ENCODE measurements at places on chromosomes 13 and 19.
A peak's percentile ranks its signal among the peaks of the same experiment; 100 is the strongest.

- DNase-seq: no peak
Observed at GRCh38 chr13:22690756-22691155, 490.0 kb upstream of the SGCG start.

DNA sequence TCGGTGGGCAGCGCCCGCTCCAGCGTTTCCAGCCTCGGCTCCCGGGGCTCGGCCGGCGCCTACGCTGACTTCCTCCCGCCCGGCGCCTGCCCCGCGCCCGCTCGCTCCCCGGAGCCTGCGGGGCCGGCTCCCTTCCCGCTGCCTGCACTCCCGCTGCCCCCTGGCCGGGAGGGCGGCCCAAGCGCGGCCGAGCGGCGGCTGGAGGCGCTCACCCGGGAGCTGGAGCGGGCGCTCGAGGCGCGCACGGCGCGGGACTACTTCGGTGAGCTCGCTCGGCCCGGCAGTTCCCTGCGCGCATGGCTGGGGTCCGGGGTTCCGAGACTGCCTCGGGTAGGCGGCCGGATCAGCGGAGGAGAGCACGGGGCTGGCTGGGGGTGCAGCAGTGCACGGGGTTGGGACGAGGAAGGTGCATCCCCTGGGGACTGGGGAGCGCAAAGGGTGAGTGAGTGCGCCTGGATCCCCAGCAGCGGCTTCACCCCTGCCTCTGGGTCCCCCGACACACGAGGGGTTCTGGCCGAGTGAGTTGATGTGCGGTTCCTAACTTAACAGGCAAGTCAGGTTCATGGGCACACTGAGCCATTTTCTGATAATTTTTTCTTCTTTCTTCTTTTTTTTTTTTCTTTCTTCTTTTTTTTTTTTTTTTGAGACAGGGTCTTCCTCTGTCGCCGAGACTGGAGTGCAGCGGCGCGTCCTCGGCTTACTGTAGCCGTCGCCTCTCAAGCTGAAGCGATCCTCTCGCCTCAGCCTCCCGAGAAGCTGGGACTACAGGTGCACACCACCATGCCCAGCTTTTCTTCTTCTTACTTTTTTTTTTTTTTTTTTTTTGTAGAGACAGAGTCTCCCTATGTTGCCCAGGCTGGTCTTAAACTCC is 1.1 kb downstream of the WTIP start:
- DNase-seq: no peak

DNA sequence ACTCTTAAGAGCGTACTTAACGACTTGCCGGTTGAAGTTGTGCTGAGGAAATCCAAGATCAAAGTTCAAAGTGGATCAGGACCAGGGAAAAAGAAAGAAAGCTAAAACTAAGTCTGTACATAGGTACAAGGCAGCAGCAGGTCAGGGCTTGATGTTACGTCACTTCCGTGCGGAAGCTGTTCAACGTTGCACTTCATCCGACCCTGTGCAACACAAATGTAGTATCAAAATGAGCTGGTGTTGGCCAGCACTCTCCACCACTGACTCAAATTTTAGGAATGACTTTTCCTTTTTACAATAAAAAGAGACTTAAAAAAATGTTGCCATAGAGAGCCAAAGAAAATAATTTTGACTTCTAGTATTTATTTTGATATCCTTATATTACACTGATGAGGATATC is 1315.4 kb downstream of the EFNB2 start:
- DNase-seq: no peak

GRCh38 chr13:99757756-99758459 is 213.7 kb downstream of the ZIC5 start:
- DNase-seq: peak; percentile 57

GRCh38 chr13:20064128-20064527 is 96.7 kb downstream of the GJA3 start:
- DNase-seq: no peak

DNA sequence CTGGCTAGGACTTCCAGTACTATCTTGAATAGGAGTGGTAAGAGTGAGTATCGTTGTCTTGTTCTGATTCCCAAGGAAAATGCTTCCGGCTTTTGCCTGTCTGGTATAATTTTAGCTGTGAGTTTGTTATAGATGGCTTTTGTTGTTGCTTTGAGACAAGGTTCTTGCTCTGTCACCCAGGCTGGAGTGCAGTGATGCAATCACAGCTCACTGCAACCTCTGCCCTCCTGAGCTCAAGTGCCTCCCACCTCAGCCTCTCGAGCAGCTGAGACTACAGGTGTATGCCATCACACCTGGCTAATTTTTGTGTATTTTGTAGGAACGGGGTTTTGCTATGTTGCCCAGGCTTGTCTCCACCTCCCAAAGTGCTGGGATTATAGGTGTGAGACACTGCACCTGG is 6.1 kb upstream of the ZNF543 start:
- no peak for DNase-seq

DNA sequence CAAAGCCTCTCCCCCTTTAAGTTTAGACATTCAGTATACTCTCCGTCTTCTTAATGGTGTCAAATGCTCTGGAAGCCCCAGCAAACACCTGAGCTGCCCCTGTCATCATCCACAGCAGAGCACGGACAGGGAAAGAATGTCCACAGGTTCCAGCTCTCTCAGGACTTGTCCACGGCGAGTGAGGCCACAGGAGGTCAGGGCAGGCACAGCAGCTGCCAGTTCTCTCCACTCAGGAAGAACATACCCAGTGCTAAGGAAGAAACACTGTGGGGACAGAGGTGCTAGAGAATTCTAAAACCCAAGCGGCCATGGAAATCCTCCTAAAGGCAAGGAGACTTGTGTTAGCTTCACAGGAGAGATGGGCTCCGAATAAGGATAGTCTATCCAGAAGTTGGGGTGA is 132.0 kb upstream of the SERP2 start:
- DNase-seq: no peak

DNA sequence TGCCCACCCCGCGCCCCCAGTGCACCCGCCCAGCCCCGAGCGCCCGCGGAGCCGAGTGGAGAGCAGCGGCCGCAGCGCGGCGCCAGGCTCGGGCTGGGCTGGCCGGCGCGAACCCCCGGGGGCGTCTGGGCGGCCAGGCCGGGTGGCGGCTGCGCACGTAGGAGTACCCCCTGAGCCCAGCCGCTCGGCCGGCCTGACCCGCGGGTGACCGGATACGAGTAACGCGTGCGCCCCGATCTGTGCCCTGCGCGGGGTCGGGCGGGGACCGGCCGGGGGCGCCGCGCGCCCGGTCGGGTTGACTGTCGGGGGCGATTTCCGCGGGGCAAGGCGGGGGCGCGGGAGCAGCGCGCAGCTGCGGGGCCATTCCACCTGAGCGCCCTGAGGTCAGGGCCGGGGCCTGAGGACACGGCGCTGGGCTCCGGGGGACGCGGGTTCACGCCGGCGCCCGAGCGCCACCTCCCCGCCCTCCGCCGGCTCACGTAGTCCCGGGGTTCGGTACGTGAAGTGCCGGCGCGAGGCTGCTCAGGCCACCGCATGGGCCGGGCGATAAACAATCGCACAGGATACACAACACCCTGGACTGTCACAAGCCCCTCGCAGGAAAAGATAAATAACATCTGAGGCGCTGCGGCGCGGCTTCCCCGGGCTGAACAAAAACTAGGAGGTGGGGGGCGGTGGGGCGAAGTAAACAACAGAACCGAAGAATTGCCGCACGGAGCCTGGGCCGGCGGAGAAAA is 37.6 kb upstream of the FLT1 start:
- DNase-seq: no peak

- DNase-seq: peak; percentile 20
Observed at GRCh38 chr13:22320991-22321390, 650.1 kb downstream of the FGF9 start.

DNA sequence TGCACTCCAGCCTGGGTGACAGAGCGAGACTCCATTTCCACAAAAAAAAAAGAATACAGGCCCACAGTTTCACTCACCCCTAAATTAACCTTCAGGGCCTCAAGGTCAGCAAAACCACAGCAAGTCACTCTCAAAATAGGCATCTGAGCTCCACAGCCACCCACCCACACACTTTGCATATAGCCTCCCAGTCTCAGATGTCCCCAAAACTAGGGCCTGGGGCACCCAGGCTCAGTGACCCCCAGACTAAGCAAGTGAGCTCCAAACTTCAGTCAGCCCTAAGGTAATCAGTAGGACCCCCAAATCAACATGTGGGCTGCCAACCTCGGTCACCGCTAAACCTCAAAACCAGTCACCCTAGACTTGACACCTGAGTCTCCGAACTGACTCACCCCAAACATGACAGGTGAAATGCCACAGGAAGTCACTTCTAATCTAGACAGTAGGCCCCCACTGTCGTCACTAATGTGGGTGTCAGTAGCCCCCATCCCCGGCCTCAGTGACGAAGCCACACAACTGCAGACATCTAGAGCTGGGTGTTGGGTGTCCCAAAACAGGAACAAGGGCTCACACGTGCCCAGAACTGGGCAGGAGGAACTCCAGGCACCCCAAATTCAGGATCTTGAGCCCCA is 13.9 kb downstream of the RABAC1 start:
- DNase-seq: no peak

DNA sequence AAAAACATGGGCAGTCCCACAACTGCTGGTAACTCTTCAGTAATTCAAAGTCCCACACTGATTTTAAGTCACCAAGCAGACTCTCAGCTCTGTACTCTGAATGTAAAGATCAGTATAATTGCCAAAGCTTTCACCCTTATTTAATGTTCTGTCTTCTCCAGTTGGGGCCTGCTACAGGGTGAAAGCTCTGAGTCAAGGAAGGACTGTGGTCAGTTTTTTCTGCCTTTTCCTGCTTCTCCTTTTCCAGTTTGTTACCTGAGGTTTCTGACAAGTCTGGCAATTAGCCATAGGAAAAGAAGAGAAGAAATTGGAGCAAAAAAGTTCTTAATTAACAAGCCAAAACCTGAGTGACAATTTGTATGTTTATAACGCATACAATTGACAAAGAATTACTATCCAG is 279.3 kb downstream of the RBM26 start:
- no peak for DNase-seq

GRCh38 chr13:59356607-59357006 is 807.1 kb downstream of the DIAPH3 start:
- peak; percentile 26 for DNase-seq

GRCh38 chr13:48772908-48773307 is 119.2 kb downstream of the CYSLTR2 start:
- DNase-seq: no peak

- no peak for DNase-seq
Observed at GRCh38 chr13:18960637-18961227, 220.9 kb downstream of the TUBA3C start.

DNA sequence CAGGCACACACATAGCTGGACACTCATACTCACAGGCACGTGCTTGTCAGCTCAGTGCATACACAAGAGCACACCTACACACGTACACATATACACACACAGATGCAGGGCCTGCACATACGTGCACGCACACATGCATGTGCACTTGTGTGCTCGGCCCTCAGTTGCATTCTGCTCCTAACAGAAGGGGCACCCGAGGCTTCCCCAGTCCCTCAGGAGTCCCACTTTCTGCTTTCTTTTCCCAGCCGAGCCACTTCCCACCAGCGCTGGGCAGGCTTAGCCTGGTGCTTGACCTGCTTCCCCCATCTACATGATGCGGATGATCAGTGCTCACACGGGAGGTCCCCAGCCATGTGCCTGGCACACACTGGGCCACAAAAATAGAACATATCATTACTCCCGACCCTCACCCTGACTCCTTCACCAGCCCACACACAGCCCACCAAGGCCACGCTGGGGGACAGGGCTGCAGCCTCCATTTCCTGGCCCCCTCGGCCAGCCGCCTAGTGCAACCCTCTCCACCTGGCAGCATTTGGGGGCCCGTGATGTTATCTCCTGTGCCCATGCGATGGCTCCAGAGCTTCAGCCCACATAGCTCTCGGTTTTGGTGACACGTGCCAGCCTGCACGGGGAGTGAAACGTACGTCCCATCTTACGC is 125.2 kb upstream of the SPACA7 start:
- no peak for DNase-seq

GRCh38 chr19:15538774-15539173 is 30.4 kb downstream of the CYP4F22 start:
- no peak for DNase-seq

- DNase-seq: no peak
Observed at GRCh38 chr13:103356226-103356864, 290.1 kb upstream of the SLC10A2 start.

- no peak for DNase-seq
Observed at GRCh38 chr13:100182900-100183490, 94.1 kb downstream of the PCCA start.

GRCh38 chr19:4971424-4971793 is 2.5 kb downstream of the KDM4B start:
- no peak for DNase-seq

DNA sequence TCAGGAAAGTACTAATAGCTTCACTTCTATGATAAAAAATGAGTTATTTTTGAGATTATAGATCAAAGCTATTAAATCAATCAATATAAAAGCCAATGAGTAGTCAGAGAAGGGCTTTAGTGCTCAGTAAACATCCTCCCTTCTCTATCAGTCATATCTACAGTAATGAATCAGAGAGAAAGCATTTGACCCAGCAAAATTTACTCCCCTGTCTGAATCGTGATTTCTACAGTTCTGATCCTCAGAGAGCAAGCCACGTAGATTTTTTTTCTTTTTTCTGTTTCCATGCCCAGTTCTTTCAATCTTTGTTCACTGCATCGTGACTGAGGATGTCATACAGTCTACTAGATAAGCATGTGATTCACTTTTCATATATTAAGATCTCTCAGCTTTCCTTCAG is 16.2 kb upstream of the MBNL2 start:
- no peak for DNase-seq

DNA sequence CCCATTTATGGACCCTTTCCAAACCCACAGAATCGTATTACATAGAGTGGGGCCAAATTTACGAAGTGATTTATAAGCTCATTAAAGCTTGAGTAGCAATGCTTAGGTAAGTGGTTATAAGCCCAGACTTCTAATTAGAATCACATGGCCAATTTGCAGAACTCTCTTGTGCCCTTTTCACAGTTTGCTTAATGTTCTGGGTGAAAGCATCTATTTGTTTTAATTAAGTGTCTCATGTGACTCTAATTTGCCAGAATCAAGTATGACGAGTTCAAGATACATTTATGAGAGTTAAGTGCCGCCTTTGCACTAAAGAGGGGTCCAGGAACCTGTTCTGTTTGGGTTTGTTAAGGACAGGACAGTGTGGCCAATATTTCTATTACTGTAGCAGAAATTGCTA is 46.0 kb upstream of the ZNF681 start:
- DNase-seq: no peak

DNA sequence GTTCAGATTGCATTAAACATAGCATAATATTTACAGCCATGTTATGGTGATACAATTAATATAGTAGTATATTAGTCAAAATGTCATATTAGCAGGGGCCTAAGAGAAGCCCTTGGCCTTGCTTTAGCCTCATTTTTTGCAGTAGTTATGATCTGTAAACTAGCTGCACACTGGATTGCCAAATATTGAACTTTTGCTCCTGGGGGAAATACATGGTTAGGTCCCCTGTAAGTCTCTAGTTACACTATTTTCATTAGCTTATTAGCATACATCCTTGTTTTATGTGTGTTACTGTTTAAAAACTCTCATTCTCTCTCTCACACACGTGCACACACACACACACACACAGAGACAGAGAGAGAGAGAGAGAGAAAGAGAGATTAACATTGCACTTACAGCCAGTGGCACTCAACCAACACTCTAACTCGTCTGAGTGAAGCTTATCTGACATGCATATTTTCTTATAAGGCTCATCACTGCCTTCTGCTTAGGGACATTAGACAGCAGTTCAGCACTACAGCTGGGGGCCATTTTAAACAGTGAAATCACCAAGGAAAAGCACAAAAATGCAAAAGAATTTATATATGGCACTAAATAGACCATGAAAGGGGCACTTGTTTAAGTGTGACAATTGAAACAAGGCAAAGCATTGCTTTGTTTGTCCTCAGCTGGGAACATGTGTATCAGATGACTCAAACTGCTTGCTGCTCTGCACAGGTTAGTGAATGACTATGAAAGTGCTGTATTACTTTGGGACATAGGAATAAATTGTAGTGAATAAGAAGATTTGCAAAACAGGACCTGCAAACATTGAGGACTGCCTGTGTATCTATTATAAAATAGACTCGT is 278.7 kb downstream of the GPC6 start:
- peak; percentile 16 for DNase-seq
